ENCODE measurements at places on chromosomes 2 and 18.

GRCh38 chr2:109680523-109681297, 66.5 kb downstream of the SOWAHC start:
- DNase-seq = no peak

DNA sequence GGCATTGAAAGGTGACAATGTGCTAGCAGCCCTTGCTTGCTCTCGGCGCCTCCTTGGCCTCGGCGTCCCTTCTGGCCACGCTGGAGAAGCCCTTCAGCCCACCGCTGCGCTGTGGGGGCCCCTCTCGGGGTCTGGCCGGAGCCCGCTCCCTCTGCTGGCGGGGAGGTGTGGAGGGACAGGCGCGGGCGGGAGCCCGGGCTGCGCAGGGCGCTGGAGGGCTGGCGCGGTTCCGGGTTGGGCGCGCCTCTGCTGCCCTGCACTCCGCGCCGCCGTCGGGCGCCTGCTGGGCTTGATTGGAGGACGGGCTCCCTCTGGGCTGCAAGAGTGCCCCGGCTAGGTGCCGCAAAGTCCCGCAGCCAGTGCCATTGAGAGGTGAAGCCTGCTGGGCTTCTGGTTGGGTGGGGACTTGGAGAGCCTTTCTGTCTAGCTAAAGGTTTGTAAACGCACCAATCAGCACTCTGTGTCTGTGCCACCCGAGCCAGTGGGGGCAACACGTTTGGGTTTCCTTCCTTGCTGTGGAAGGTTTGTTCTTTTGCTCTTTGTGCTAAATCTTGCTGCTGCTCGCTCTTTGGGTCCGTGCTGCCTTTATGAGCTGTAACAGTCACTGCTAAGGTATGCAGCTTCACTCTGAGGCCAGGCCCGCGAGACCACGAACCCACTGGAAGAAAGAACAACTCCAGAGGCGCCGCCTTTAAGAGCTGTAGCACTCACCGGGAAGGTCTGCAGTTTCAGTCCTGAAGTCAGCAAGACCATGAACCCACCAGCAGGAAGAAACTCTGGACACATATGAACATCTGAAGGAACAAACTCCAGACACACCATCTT, 14.8 kb upstream of the IMP4 start:
- no peak for DNase-seq

- no peak for DNase-seq
These were observed 13.0 kb upstream of the ARHGAP25 start for GRCh38 chr2:68721482-68722101.

- no peak for DNase-seq
These were observed 184.7 kb upstream of the GLI2 start for GRCh38 chr2:120550893-120551446.

DNA sequence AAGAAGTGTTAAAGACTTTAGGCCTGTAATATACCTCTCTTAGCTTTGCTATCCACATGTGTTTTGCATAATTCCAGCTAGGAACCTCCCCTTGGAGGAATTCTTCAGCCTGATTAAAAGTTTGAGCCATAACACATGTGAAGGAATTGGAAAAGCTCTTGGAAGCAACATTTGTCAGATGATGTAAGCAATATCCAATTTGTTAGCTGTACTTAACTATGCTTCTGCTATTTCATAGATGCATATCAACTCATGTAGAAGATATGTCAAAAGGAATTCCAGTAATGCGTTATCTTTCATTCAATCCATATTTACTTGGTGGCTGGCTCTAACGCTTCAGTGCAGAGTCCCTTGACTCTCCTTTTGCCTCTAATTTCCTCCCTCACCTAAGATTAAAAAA, 46.2 kb downstream of the PKP4 start:
- no peak for DNase-seq

DNA sequence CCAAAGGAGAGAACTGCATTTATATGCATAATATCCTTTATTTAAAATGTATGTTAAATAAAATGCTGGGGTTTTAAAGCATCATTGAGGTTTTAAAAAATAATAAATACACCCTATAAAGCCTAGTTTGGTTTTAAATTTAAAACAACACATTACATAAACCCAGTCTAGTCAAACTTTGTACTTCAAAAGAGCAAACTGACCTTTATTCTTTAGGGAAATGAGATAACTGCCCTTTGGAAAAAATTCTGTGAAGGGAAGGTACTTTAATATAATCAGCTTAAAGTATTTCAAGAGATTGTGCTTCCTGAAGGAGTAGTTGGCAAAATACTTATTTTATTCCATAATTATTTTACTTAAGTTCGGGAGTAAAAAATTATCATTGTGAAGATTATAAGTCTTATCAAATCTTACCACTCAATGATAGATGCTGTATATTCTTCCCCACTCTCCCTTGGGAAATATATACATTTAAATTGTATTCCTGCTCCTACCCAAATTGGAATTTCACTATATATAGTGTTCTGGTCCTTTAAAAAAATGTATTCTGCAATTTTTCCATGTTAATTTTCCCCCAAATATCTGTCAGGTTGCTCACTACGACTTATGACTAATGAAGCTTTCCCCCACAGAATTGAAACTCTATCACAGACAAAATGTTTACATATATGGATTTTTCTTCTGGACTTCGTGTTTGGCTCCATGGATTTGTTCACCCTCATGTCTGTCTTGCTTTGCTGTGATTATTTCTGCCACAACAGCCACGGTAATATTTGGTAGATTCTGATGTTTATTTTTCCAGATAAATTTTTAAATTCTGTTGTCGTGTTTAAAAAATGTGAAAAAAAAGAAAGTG, 42.1 kb downstream of the ZC3H6 start:
- DNase-seq = no peak

DNA sequence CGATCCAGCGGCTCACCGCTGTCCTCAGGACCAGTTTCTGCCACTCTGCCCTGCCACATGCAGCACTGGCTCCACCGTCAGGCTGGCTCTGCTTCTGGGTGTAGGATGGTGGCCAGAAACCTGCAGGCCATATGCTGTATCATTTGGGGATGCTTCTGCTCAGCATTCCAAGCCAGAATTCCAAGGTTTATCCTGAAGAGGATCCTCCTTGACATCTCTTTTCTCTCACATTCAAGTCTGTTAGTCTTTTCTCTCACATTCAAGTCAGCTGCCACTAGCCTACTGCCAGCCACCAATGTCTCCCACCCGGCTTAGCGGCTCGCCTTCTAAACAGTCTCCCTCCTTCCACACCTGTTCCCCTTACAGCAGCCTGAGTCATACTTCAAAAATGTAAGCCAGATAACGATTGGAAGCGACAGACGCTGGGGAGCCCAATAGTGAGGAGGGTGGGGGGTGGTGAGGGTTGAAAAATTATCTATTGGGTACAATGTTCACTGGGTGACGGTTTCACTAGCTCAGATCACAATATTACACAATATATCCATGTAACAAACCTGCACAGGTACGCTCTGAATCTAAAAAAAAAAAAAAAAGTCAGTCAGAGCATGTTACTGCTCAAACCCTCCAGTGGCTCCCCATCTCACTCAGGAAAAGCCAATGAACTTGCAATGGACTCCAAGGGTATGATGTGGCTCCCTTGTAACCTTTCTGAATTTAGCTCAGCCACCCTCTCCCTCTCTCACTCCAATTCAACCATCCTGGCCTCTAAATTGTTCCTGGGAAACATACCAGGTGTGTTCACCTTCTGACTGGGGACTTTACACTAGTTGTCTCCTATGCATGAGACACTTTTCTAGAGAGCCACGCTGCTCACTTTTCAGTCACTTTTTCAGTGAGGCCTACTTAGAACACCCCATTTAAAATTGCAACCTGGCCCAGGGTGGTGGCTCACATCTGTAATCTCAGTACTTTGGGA, 38.8 kb upstream of the SP3 start:
- no peak for DNase-seq

GRCh38 chr2:161367675-161368074, 48.4 kb upstream of the TBR1 start:
- DNase-seq = no peak

DNA sequence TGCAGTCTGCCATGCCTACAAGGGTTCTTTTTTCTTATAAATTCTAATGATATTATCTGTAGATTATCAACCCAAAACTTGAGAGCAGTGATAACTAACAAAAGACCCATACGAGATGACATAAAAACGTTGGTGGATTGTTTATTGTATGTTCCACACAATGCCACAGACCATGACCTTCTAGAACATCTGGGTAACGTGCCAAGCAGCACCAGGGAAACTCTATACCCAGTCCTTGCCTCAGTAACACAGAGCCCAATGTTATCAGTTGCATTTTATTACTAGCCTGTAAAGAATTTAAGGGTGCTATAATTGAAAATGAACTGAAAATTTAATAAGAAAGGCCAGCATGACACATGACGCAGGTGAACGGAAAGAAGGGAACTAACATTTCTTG, 99.1 kb upstream of the UGP2 start:
- no peak for DNase-seq

- DNase-seq = no peak
These were observed 50.0 kb downstream of the ESCO1 start for GRCh38 chr18:21550510-21550970.

DNA sequence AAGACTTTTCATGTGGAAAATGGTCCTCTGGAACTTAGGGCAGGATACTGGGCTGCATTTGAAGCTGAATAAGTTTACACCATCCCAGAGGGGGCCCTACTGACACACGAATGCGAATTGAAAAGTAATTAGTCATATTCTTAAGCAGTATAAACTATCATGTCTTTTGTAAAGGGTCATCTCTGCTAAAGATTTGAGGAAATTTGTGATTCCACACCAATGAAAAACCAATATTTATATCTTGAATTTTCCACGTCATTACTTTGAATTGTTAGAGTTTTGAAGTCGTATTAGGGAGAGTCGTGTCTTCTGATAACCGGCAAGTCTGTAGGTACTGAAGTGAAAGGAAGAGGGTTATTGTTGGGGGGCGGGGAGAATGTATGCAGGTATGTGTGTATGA, 4.1 kb upstream of the OTX1 start:
- DNase-seq = no peak

DNA sequence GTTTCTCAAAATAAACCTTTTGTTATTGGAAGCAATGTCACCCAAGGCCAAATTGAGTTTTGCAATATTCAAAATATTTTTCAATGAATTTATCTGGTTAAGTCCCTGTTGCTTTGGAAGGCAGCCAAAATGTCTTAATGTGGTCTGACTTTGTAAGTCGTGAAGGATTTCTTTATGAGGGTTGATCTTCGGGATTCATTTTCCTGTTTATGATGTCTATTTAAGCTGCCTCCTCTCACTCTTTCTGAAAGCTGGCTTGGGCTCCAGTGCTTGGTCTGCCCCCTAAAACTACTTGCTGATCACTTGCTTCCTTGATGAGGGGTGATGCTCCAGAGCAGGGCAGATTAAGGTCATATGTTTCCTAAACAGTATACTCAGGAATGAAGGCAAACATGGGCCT, 141.1 kb downstream of the ANTXR1 start:
- no peak for DNase-seq

DNA sequence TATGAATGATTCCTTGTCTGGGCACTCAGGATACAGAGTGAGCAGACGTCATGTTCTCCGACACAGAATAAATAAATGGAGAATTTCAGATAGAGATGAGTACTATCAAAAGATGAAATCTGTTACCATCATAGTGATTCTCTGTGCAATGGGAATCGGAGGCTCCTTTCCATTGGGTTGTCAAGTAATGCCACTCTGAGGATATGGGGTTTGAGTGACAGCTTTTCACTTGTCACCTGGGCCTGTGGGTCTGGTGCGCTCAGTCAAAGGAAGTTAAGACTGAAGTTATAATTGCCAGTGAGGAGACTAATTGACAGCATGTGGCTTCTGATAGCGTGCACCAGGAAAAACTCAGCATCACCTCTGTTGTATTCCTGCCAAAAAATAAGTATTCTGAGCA, 387.2 kb downstream of the SOX11 start:
- DNase-seq = no peak

DNA sequence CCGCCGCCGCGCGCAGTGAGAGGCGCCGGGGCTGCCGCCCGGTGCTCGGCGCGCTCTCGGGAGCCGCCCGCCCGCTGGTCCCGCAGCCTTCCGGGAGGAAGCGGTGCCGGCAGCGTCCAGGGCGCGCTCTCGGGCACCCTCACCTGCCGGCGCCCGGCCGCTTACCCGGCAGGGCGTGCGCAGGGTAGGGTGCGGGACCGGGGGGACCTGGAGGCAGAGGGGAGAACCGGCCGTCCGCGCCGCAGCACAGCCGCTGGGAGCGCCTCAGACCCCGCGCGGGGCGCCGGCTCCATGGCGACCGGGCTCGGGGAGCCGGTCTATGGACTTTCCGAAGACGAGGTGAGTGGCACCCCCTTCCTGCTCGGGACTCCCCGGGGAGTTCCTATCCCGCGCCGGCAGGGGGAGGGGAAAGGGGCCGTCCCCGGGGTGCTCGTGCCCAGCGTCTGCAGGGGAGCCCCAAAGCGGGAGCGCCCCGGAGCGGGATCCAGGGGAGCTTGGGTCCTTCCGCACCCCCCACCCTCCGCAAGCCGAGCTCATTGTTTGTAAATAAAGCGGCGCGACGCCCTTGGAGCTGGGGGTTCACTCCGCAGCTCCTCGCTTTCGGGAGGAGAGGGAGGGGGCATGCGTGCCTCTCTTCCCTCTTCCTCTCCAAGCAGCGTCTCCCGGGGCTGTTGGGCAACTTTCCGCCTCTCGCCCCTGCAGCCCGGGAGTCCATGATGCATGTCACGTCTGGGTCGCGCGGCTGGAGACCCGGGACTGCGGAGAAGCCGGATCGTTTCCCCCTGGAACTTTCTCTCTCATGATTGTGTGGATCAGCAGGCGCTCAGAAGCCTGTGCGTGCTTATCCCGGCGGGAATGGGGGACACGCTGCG, 580 bp downstream of the NEDD4L start:
- DNase-seq = peak; percentile 42

DNA sequence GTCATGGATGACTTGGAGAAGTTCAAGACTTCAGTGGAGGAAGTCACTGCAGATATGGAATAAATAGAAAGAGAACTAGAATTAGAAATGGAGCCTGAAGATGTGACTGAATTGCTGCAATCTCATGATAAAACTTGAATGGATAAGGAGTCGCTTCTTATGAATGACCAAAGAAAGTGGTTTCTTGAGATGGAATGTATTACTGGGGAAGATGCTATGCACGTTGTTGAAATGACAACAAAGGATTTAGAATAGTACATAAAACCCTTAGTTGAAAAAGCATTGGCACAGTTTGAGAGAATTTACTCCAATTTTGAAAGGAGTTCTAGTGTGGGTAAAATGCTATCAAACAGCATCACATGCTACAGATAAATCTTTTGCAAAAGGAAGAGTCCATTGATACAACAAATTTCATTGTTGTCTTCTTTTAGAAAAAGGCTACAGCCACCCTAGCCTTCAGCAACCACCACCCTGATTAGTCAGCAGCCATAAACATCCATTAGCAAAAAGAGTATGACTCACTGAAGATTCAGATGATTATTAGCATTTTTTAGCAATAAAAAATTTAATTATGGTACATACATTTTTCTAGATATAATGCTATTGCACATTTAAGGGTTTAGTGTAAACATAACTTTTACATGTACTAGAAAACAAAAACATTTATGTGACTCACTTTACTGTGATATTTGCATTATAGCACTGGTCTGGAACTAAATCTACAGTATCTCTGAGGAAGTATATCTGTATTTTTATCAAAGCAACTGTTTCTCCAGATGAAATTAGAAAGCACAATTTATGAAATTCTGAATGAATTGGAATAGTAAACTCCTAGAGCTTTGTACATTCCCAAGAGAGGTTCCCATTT, 110.5 kb upstream of the TACR1 start:
- no peak for DNase-seq

GRCh38 chr2:96537066-96537733, 648 bp downstream of the ARID5A start:
- no peak for DNase-seq

All from NCI-H187 (cell line).